Activated CD4-positive, alpha-beta T cell treated with anti-CD3 and anti-CD28 coated beads, Interleukin-2, amount 50 U/mL, for 16 hours (primary cell): ENCODE measurements at places on chromosomes 1 and 21.

DNA sequence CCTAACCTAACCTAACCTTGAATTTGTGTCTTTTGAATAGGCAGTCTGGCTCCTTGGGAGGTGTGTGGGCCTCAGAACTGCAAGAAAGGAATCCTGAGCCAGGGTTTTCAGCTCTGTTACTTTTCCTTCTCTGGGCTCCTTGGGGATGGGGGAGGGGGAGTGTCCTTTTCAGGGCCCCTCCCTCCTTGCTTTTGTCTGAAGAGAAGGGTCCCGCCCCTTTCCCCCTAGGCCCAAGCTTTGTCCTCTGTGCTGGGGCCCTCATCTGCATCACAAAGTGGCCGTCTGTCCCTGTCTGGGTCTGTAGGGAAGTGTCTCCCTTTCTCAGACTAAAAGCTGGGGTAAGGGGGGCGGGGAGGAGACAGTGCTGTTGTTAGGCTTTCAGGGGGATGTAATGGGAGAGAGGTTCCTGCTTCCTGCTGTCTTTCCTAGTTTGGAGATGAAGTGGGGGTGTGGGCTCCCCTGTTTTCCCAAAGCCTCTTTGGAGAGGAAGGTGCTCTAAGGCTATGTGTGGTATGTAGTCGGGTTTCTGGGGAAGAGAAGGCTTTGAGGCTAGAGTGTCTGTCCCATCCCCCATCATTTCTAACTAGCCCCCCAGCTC lies 3.1 kb downstream of the AGO1 start:
- DNase-seq, result no peak

DNA sequence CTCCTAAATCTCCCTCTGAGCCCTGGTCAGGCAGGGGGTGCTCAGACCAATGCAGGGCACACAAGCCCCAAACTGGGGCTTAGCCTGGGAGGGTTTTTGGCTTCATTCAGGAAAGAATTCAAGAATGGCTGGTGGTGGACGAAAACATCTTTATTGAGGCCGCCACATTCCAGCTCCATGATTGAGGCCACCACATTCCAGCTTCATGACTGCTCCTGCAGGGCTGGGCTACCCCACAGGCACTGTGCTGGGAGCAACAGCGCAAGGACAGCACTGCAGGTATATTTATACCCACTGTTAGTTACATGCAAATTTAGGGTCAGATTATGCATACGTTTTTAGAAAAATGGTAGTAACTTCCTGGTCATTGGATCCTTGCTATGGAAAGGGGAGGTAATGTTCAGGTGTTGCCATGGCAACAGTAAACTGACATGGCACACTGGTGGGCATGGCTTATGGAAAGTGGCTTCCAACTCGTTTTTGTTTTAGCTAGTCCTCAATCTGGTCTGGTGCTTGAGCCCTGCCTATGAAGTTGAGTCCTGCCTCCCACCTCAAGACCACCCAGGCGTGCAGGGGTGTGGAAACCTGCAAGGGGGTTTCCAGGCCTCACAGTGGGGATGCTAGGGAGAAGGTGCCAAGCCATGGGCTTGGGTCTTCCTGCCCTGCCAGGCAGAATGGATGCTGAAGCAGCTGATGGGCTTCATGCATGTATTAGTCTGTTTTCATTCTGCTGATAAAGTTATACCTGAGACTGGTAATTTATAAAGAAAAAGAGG lies 348.7 kb upstream of the AJAP1 start:
- DNase-seq, result no peak

GRCh38 chr1:175343945-175344344 lies 151.4 kb upstream of the KIAA0040 start:
- no peak for DNase-seq

- DNase-seq, result no peak
These were observed 117.8 kb downstream of the ZMYM4 start for GRCh38 chr1:35386290-35386689.

DNA sequence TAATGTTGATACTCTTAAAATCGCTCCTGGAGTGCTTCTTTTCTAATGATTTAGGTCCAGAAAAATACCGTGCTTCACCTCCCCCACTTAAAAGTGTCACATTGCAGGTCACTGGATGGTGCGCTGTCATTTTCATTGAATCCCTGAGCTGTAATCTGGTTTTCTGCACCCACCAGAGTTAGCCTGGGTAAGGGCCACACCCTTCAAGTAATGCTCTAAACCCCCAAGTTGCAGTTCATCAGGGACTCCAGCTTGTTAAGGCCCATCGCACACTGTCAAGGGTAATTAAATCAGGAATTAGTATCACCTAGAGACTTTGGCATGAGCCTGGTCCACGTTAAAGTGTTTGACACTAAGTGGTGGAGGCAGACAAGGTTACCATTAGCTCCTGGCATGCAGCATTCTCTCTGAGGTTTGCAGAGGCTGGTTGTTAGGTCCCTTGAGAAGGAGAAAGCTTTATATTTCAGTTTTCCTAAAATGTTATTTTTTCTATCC lies 34.0 kb downstream of the ASTN1 start:
- no peak for DNase-seq

GRCh38 chr21:39519835-39520234 lies 68.1 kb downstream of the SH3BGR start:
- DNase-seq, result no peak

DNA sequence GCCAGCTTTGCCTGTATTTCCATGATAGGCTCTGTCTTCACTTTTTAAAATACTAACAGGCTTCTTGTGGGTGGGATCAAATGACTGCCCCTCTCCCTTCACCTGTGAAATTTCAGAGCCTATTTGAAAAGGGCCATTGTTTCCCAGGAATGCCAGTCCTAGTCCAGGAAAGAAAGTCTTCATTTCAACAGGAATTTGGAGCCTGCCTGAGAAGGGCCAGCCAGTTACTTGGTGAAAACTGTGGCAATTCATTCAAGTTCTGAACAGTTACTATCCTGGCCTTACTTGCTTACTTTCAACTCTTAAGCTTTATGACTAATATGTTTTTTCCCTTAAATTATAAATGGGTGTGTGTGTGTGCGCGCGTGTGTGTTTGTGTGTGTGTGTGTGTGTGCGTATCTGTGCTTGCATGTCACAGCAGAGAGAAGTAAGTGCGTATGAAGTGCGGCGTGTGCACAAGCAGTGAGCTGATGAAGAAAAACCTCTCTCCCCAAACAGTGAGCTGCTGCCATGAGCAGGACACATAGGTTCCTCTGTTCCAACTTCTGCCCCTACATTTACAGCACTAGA lies 67.5 kb upstream of the RNPC3 start:
- DNase-seq, result no peak

DNA sequence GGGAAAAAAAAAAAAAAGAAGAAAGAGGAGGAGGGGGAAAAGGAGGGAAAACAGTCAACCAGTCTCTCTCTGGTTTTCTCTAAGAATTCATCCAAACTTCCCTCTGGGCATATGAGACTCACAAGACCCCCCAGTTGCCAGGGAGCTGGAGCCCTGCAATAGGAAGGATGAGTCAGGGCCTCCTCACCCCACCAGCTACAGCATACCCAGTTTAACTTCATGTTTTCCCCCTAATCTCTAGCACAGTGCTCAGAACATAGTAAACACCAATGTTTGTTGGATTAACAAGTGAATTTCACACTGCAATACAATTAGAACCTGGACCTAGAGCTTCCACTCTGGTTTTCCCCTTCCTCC lies 7.8 kb downstream of the F11R start:
- DNase-seq, result no peak
